Epithelial cell of esophagus (primary cell): ENCODE measurements at places on chromosomes 7 and 10.
A peak's percentile ranks its signal among the peaks of the same experiment; 100 is the strongest.

DNA sequence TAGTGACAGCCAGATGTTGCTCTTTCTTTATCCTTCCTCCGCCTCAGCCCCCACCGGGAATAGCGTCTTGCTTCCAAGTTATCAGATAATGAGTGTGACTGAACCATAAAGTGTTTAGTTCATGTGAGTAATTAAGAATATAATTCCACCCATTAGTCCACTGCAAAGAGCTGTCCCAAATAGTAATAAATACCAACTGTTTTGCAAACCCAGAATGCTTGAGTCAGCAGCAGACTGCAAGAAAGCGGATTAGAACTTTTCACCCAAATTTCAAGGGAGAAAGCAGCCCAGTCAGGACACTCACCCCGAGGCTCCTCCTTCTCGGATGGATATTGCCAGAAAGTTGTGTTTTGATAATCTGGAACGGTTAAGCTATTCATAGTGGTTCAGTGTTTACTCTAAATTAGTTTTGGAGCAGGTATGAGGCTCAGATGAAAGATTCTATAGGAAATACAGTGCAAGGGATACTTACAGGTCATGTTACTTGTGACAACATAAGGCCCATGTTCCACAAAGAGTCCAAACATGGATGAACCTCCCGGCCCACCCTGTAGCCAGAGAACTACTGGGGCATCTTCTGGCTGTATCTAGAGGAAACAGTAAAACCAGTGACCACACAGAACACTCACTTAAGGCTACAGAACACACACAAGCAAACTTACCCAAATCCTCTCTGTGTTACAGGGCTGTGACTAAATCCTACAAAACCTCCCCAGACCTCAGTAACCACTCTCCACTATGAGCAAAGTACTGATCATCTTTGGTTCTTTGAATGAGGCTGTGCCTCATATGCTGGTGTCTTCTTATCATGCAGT, 50.5 kb downstream of the CPVL start:
- DNase-seq = no peak

DNA sequence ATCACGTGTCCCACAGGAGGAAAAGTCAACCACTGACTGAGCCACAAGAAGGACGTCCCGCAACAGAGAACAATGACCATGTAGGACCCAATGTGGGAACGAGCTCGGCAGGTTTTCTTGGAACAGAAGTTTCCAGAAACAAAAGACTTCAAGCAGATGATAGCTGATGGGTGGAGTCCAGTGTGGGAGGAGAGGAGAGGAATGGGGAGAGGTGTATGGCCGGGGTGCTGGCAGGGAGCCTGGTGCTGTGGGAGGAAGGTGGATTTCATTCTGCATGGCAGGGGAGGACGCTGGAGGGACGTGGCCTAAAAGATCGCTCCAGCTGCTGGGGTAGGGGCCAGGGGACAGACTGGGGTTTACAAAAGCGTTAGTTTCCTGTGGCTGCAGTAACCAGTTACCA, 48.5 kb upstream of the LMTK2 start:
- peak; percentile 83 for DNase-seq

DNA sequence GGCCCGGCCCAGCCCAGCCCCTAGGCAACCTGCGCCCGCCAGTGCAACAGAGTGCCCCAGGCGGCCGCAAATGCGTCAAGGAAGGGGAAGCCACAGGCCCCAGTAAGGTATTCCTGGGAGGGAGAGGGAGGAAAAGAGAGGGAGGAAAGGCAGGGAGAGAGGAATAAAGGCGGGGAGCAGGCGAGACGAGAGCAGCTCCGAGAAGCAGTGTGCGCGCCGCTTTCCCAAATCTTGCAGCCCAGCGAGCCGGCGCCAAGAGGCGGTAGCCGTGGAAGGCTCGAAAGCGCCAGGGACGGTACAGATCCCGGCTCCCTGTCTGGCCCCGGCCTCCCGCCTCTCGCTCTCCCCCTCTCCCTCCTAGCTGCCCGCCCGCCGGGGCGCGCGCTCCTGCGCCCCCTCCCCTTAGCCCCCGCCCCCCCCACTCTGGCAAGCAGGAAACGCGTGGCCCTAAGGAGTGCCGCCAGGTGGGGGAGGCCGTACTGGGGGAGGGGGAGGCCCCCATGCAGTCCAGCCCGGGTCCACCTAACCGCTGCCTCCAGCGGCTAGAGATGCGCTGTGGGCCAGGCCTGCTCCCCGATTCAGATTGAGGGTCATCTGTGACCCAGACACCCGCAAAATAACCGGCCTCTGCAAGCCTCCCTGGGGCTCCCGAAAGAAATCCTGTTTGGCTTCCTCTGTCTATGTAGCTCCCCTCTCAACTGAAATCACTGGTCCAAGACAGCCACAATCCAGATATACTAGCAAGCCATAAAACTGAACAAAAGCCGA, 4.3 kb downstream of the HOXA10 start:
- no peak for DNase-seq

- peak; percentile 87 for DNase-seq
These were observed 114.5 kb downstream of the PLCE1 start for GRCh38 chr10:94108200-94108599.
